ENCODE measurements at places on chromosomes 7 and 10. TPM values are rescaled to one million over a fixed set of nuclear protein-coding genes. Genes with fewer than 3 reads are reported as not detected.

- no peak for DNase-seq
These were observed 678.2 kb downstream of the GRM8 start for GRCh38 chr7:126574276-126575250.

DNA sequence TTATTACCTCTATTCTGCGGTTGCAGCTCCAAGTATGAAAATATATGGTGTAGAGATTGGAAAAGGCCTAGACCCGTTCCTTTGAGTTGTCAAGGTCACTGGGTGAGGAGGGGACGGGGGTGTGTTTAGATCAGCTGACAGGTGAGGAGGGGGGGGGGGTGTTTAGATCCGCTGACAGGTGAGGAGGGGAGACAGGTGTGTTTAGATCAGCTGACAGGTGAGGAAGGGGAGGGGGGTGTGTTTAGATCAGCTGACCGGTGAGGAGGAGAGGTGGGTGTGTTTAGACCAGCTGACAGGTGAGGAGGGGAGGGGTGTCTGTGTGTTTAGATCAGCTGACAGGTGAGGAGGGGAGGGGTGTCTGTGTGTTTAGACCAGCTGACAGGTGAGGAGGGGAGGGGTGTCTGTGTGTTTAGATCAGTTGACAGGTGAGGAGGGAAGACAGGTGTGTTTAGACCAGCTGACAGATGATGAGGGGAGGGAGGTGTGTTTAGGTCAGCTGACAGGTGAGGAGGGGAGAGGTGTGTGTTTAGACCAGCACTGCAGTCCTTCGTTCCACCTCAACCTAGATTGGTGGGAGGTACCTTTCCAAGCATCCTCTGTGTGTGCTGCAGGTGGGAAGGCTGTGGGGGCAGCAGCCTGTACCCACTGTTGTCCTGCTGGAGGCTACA lies 655.0 kb upstream of the ADARB2 start:
- no peak for DNase-seq

GRCh38 chr7:91519241-91520158 lies 255.3 kb downstream of the FZD1 start:
- DNase-seq, result no peak

DNA sequence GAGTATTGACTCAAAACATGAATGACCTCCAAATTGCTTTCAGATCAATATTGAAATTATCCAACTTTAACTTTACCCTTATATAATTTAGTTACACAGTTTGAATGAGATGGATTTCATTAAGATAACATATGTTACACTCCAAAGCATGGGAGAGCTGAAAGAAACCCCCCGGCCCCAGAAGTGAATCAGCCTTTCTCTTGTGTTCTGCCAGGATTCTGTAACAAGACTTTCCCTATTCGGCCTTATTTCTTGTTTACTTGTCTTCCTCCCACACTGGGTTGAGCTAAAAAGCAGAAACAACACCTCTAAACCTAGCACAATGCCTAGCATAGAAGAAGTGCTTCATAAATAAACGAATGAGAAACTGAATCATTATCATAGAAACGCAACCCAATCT lies 224.8 kb downstream of the ADAM12 start:
- no peak for DNase-seq

GRCh38 chr10:115968236-115968635 lies 304.8 kb downstream of the GFRA1 start:
- no peak for DNase-seq

DNA sequence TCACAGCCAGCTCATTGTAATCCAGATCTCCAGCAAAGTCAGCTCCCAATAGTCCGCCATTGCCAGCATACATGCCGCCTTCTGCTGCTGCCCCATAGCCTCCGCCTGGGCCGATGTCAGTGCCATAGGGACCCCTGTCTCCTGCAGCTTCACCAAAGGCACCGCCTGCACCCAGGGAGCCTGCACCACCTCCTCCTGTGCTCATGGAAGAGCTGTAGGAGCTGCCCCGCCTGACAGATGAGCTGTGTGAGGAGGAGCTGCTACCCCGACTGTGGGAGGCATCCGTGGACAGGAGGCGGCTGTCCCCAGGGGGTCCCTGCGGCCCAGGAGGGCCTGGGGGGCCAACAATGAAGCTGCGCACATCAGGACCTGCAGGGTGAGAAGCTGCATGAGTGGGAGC lies 51.7 kb downstream of the COL17A1 start:
- no peak for DNase-seq

DNA sequence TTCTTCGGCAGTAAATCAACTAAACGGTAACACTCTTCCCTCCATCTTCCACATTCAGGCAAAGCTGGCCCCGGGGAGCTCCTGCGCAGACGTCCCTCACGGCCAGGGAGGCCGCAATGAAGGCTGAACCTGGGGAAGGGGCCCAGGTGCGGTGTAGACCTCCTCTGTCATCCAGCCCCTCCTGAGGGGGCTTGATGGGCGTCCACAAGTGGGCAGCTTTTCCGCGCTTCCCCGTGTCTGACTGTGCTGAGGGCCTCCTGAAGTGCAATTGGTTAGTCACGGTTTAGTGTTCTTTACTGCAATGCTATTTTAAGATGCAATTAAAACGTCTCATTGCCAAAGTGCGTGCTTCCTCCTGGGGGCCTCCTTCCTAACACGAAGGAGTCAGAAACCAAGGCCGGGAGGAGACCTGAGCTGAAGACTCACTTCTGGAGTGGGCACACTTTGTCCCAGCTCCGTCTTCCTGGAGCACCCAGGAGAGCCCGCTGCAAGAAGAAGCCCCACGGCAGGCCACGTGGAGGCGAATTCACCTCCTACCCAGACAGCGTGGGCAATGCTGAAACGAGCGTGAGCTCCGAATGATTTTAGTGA lies 173.3 kb downstream of the ELFN1 start:
- no peak for DNase-seq

GRCh38 chr7:51295440-51296245 lies 21.0 kb downstream of the COBL start:
- DNase-seq, result no peak

DNA sequence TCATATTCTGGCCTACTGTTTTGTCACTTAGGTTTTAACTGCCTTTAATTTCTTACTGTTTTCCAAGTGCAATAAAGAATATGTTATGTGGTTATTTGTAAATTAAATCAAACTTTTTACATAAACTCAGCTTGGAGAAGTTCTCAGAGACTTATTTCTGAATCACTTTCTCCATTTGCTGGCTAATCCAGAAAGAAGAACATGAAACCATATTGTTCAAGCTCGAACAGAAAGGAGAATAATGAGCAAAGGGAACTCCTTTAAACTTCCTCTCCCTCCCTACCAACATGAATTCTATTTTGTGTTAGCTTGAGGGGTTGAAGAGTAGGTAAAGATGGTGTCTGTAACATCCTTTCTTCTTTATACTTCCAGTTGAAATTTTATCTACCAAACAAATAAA lies 52.3 kb downstream of the SHTN1 start:
- DNase-seq, result no peak

DNA sequence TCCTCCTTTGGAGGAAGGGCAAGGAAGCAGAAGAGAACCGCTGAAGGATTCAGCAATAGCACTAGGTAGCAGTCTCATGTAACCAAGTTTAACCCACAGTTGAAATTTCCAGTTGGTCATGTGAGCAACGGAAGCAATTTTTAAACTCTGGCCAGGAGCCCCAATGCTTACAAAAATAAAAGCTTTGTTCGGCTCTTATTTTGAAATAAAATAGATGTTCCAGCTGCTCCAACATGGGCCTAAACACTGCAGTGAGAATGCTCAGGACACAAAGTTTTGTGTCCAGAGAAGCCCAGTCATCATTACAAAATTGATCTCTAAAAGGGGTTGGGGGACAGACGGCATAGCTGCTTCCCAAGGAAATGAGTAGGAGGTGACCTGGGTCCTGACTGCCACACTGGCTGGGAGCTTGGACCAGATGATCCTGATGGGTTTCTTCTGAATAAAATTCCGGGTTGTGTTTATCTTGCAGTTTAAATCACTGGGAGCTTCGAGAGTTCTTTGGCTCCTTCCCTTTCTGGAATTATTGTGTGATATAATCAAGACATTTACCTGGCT lies 452 bp upstream of the TMEM140 start:
- DNase-seq, result peak; percentile 39

DNA sequence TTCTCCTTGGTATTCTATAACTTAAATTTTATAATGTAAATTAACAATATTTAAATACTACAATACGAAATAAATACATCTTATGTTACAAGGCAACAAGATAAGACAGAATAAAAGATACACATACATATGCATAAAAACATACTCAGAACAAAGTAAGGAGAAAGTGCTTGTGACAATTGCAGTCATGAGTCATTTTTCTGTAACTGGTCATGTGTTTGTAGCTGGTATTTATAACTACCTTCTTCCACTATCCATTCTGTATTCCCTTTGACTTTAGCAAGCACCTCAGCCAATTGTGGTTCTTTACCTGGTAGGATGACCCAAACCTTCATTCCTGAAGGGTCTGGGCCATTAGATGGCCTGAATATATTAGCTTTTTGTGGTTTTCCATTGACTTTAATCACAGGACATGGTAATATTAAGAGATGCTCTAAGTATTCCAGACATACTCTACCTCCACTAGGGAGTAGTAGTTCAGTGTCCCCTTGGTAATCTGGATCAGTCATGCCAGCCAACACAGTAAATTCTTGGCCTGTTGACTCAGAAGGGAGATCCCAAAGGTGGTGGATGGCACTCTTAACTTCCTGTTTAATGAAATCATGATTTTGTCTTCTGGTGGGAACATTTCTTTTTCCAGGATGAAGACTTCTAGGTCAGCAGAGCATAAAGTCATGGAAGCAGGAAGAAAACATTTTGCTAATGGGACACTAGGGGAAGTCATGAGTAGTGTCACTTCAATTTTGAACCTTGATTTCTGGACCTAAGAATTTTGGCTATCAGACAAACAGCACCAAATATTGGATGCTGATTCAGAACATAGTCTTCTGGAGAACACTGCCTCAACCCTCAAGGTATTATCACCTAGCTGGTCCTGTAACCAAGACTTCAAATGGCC lies 733.7 kb upstream of the IGFBP3 start:
- DNase-seq, result no peak

DNA sequence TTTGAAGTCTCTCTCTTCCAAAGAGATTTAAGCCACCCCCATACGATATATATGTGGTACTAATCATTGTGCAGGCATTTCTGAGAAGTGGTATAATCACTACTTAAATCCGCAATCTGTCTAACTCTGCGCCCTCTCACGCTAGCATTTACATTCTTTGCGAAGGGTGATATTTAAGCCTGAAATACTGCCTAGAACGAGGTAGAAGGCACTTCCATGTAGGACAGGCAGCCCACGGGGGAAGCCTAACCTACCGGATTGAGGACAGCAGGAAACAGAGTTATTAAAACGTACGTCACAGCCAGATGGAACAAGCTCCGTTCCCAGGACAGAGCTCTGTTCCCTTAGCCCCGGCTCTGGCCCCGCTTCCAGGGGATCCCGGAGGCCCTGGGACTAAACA lies 59.3 kb upstream of the ECHDC3 start:
- no peak for DNase-seq

The NRCAM gene
- 0.30 TPM for total RNA-seq

The TCAF2 gene
- 0.38 TPM for total RNA-seq

The AKR1D1 gene
- total RNA-seq, result not detected

The GAD2 gene
- not detected for total RNA-seq

The GCC1 gene
- total RNA-seq, result 7.5 TPM

The EXOC6 gene
- total RNA-seq, result 10.1 TPM

The GNAT3 gene
- not detected for total RNA-seq

The CHAT gene
- total RNA-seq, result not detected

Data from Right ventricle myocardium inferior (tissue), 1 donor.